GM23248 (cell line): ENCODE measurements at places on chromosomes 1 and 21. TPM values are rescaled to one million over a fixed set of nuclear protein-coding genes. Genes with fewer than 3 reads are reported as not detected.
A peak's percentile ranks its signal among the peaks of the same experiment; 100 is the strongest.

DNA sequence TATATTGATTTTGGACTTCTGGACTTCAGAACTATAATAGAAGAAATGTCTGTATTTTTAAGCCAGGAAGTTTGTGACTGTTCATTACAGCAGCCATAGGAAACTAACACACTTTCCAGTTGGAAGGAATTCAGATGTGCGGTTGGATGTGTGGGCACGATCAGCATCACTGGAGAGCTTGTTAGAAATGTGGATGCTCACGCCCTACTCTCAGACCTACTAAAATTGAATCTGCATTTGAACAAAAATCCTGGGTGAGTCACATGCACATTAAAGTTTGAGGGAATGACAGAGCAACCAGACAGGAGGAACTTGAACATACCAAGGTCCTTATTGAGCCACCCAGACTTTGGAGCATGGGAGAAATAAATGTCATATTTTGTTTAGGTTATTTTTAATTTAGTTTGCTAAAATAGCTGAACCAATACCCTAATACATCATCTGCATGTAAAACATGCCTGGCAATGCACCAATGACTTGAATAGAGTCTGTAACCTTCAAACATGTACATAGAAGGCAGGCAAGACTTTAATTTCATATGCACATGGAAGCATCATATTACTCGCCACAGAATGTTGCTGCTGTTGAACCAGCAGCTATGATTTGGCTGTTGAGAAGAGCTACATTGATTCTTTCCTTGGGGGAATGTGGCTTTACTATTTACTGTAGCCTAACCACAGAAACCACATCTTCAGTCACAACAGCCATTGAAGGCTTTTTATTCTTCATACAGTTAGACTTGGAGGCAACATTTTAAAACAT, 346.2 kb downstream of the BARHL2 start:
- H3K27ac ChIP-seq, result no peak overlapping the region
- no peaks in the 10 kb centered on the region for H3K4me1 ChIP-seq
- no peaks in the 10 kb centered on the region for H3K36me3 ChIP-seq
- H3K4me3 ChIP-seq, result no peak overlapping the region
- DNase-seq, result no peak
- no peaks in the 10 kb centered on the region for H3K27me3 ChIP-seq

DNA sequence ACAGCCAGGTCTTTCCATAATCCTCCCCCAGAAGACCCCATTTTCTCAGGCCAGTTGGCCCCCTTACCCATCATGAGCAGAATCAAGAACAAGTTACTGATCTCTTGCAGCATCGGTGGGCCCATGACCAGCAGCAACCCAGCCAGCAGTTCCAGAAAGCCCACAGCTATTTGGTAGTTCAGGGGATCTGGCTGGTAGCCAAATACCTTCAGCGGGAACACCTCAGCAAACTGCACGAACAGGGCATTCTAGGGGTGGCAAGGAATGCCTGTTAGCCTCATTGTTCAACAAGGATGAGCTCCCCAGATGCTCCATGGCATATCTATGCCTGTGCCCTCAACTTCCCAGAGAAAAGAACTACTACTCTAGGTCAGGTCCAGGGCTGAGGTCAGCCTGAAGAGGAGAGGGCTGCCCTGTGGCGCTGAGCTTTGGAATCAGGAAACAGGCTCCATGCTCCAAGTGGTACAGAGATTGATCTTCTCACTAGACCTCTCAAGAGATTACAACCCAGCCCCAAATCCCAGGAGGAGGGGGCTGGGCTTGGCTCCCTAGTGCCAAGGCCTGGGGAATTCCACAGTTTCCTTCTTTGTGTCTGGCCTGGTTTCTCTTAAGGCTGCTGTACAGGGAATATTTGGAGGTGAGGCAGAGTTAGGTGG, 1.3 kb downstream of the TMEM35B start:
- peak overlapping the region; percentile 84 for H3K4me3 ChIP-seq
- H3K27ac ChIP-seq, result peak overlapping the region; percentile 83
- H3K27me3 ChIP-seq, result no peaks in the 10 kb centered on the region
- H3K4me1 ChIP-seq, result peaks cover 29% of the 10 kb centered on the region
- DNase-seq, result peak; percentile 11
- H3K36me3 ChIP-seq, result 0 out of 2 replicates have a peak, but pooled peaks cover 7% of the 10 kb centered on the region

- no peak overlapping the region for H3K4me3 ChIP-seq
- no peaks in the 10 kb centered on the region for H3K27me3 ChIP-seq
- H3K36me3 ChIP-seq, result peaks cover 76% of the 10 kb centered on the region
- DNase-seq, result peak; percentile 67
- H3K27ac ChIP-seq, result no peak overlapping the region
Measured at GRCh38 chr1:62452951-62453350, 16.1 kb downstream of the USP1 start.

GRCh38 chr1:203450479-203451149, 25.0 kb upstream of the PRELP start:
- no peak overlapping the region for H3K27ac ChIP-seq
- no peak overlapping the region for H3K4me3 ChIP-seq
- H3K27me3 ChIP-seq, result no peaks in the 10 kb centered on the region
- no peaks in the 10 kb centered on the region for H3K36me3 ChIP-seq
- DNase-seq, result no peak

DNA sequence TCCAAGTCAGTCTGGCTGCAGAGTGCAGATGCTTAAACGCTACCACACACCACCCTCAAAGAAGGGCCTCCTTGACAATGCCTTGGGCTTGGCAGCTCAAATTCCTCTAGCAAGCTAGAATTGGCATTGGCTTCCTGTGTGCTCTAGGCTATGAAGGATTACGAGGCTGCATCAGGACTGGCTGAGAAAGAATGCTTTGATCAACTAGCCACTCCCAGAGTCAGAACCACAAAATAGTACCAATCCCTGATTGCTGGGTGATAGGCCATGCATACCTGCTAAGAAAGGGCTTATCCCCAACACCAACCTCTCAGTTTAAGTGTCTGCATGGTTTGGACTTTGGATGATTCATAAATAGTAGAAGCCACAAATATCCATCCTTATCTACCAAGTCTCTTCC, 504.9 kb downstream of the OMA1 start:
- H3K27ac ChIP-seq, result no peak overlapping the region
- H3K27me3 ChIP-seq, result peaks cover 6% of the 10 kb centered on the region; the same call in 1 of the 2 replicates
- H3K36me3 ChIP-seq, result no peaks in the 10 kb centered on the region
- H3K4me1 ChIP-seq, result no peaks in the 10 kb centered on the region
- H3K4me3 ChIP-seq, result no peak overlapping the region
- DNase-seq, result no peak

DNA sequence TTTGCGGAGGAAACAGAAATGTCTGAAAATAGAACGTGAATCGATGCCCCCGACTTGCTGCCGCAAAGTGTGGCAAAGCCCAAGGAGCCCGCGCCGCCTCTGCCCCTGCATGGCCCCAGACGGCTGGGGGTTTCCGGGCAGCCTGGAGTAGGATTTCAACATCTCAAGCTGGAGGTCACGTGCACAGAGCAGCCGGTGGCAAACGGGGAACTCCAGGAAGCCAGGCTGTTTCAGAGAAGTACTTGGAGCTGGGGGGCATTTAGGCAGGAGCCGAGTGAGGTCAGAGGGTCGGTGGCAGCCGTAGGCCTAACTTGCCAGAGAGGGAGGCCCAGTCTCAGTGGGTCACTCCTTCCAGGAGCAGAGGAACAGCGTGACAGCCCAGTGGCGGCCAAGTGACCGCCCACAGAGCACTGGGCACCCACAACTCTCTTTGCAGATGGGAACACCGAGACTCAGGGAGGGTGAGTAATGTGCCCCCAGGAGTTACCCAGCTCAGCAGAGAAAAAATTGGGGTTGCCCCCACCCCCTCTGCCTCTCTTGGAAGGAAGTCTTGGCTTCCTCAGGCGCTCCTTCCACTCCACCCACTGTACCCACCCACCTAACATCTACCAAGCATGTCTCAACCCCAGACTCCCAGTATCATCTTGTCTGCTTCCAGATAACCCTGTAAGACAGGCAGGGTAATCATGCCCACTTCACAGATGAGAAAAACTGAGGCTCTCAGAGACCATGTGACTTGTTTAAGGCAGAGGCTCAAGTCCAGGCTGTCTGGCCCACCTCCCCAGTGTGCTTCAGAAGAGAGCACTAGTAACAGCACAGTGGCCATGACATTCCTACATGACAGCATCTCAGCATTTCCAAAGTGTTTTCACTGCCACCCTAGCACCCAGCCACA, 179.4 kb downstream of the HIVEP3 start:
- no peaks in the 10 kb centered on the region for H3K36me3 ChIP-seq
- peaks cover 21% of the 10 kb centered on the region for H3K4me1 ChIP-seq
- DNase-seq, result no peak
- no peak overlapping the region for H3K4me3 ChIP-seq
- no peaks in the 10 kb centered on the region for H3K27me3 ChIP-seq
- H3K27ac ChIP-seq, result no peak overlapping the region

DNA sequence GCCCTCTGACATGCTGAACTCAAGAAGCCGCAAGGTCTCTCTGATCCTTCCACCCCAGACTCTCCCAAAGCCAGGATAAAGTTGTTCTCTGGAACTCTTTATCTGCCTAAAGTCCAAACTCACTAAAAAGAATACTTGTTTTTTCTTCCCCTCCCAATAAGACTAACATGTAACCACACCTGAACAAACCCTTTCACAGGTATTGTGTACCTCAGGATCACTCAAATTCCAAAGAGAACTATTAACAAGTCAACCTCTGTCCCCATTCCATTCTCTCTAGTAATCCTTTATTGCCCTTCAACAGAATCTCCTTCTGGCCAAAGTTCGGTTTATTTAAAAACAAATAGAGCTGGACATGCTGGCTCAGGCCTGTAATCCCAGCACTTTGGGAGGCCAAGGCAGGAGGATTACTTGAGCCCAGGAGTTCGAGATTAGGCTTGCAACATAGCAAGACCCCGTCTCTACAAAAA, 4.1 kb upstream of the TOE1 start:
- no peaks in the 10 kb centered on the region for H3K27me3 ChIP-seq
- H3K4me1 ChIP-seq, result peaks cover 9% of the 10 kb centered on the region
- no peaks in the 10 kb centered on the region for H3K36me3 ChIP-seq

- no peaks in the 10 kb centered on the region for H3K27me3 ChIP-seq
- H3K27ac ChIP-seq, result no peak overlapping the region
- no peaks in the 10 kb centered on the region for H3K36me3 ChIP-seq
- no peak overlapping the region for H3K4me3 ChIP-seq
Measured at GRCh38 chr1:45328680-45329079, 2.0 kb downstream of the HPDL start.

DNA sequence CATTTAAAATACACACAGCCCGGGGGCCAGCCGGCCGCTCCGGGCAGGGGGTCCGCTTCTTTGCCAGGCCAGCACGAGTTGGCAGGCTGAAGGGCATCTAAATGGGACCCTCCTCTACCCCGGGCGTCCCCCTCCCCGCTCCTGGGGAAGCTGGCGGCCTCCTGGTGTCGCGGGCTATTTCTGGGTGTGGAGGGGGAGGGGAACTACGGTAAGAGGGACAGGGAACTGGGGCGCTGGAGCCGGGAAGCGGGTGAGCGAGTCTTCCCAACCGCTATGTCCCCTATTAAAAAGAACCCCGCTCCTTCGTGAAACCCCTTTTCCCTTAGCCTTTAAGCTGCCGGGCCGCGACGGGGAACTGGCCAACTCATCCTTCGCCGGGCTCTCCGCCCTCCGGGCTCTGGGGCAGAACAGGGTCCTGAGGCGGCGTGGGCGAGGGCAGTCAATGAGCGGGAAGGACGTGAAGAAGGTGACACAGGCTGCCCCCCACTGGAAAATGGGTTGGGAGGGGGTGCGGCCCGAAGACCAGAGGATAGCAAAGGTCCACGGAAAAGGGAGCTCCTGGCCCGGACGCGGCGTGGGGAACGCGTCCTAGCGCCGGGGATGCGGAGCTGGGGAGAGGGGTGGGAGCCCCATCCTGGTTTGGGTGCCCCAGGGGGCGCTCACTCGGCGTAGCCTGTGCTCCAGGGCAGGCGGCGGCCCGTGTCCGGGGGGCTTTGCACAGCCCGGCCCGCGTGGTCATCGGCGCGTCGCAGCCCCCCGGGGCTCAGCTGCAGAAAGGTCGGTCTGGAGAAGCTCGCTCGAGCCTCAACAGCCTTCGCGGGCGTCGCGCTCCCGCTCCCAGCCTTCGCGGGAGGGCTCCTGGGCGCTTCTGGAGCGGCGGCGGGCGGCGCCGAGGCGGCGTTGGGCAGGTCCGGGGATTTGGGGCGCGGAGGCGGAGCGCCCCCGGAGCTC, 544 bp downstream of the PPM1J start:
- H3K36me3 ChIP-seq, result no peaks in the 10 kb centered on the region
- H3K27ac ChIP-seq, result no peak overlapping the region
- peak; percentile 60 for DNase-seq
- H3K27me3 ChIP-seq, result no peaks in the 10 kb centered on the region
- H3K4me3 ChIP-seq, result peak overlapping the region; percentile 70
- H3K4me1 ChIP-seq, result peaks cover 3% of the 10 kb centered on the region

- no peaks in the 10 kb centered on the region for H3K4me1 ChIP-seq
- no peak overlapping the region for H3K4me3 ChIP-seq
- H3K36me3 ChIP-seq, result no peaks in the 10 kb centered on the region
- H3K27me3 ChIP-seq, result no peaks in the 10 kb centered on the region
- no peak for DNase-seq
- no peak overlapping the region for H3K27ac ChIP-seq
Measured at GRCh38 chr1:35860696-35861095, 22.3 kb upstream of the AGO1 start.

The PRELP gene
- under 0.01 and 0.32 TPM in 2 replicates for total RNA-seq

The GJA4 gene
- not detected in 2 replicates for total RNA-seq
